GM12865 (cell line): ENCODE measurements at places on chromosomes 6 and 20.

DNA sequence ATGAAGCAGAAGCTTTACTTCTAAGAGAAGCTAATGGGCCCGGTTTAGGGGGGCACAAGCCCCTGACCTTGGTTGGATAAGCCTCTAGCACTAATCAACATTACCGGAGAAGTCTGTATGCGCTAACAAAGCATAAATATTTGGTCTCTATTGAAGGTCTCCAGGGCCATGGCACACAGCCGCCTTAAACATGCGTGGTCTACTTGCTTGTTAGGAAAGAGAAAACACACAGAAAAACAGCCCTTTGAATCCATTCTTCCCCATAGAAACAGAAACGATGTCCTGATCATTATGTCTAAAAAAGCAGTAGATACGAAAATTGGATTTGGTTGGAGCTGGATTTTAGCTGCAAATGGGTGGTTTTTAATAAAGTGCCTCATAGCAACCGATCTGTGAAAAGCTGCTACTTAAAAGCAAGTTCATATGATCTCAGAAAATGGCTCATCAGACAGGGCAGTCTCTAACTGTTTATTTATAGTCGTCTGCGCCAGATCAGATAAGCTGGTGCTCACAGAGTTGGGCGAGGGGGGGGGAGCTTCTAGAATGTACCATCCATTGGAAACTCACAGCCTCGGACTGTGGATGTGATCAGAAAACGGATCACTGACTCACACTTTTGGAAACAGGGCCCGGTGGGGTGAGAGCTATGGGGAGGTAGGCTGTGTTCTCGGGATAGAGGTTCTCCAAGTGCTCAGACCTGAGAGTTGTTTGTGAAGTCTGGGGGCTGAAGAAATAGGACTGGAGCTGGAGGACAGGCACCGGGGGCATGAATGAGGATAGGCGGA is 35.3 kb upstream of the APCDD1L start:
- DNase-seq: no peak

GRCh38 chr6:25997921-25998320 is 35.3 kb downstream of the TRIM38 start:
- DNase-seq: no peak

DNA sequence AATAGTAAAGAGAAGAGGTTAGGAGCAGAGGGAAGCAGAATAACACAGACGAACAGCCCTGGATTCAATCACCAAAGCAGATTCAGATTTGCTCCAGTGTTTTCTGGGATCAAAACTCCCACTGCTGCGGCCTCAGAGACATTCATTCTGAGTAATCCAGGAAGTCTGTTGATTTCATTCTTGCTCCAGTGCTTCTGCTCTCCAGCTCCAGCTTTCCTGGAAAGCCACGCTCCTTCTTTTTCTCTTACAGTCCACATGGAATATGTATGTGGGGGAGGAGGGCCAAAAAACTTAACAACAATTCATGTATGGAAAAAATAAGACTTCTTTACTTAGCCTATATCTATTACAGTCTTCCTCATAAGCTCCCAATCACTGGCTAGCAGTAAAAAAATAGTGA is 26.4 kb upstream of the UST start:
- DNase-seq: no peak

- DNase-seq: no peak
These were observed 261.2 kb downstream of the ADGB start for GRCh38 chr6:146859795-146860495.

- DNase-seq: peak; percentile 90
These were observed 37.6 kb upstream of the CHMP4B start for GRCh38 chr20:33773412-33774089.

- DNase-seq: no peak
These were observed 226.7 kb upstream of the SYNDIG1 start for GRCh38 chr20:24242763-24243162.
